Lower leg skin (tissue), 4 donors: ENCODE measurements at places on chromosomes 1 and 21.

- no peak for DNase-seq
These were observed 313.1 kb downstream of the TGFB2 start for GRCh38 chr1:218658269-218658668.

DNA sequence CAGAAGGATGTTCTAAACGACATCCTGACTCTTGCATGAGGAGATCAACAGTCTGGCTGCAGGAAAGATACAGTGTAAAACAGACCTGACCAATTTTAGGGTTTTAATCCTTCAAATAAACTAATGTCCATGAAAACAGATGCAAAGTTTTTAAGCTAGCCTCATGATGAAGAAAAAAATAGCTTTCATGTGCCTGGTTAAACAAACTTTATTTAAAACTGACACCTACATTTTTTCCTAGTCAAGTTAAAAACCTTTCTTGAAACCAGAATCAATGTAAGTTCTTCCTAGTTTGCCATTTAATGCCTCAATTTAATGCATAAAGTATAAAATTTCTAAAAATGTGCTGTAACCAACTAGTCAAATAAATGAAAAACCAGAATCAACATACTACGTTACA, 2.9 kb downstream of the WDR26 start:
- no peak for DNase-seq

- no peak for DNase-seq
These were observed 266.2 kb downstream of the FOXD2 start for GRCh38 chr1:47703981-47704596.

- peak; percentile 89 for DNase-seq
These were observed 860 bp downstream of the TMEM63A start for GRCh38 chr1:225881081-225881958.

DNA sequence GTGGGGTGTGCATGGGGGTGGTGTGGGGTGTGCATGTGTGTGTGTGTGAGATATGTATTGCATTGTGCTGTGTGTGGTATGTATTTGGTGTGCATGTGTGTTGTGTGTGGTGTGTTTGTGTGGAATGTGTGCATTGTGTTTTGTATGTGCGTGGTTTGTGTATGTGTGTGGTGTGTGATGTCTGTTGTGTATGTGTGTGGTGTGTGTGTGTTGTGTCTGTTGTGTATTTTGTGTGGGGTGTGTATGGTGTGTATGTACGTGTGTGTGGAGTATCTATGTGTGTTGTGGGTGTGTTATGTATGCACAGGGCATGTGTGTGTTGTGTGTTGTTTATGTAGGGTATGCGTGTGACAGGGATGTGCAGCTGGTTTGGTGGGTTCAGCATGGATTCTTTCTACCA, 67.8 kb upstream of the COG2 start:
- DNase-seq: no peak

DNA sequence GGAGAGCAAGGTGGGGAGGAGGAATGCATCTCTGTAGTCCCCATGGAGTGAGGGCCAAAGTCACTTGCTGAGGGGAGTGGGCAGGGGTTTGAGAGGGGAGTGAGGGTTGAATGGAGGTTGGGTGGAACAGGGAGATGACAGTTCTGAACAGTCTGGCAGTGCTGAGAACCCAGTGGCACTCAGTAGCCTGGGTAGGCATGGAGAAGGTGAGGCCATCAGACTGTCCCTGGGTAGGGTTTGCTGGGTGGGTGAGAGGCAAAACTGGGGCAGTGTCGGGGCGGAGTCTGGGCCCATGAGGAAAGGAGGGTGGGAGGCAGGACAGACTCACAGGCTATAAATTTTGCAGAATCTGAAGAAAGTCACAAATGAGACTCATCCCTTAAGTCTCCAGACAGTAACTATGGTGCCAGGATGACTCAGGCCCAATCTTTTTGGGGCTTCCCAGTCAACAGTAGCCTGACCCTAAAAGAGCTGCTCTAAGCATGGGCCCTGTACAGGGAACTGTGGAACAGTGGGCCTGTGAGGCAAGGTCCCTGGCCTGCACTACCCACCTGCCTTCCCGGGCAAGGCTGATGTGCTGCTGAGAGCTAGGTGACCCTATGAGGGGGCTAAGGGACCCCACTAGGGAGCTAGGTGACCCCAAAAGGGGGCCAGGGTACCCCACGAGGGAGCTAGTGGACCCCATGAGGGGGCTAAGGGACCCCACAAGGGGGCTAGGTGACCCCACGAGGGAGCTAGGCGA, 51.0 kb upstream of the DMRTB1 start:
- peak; percentile 31 for DNase-seq

DNA sequence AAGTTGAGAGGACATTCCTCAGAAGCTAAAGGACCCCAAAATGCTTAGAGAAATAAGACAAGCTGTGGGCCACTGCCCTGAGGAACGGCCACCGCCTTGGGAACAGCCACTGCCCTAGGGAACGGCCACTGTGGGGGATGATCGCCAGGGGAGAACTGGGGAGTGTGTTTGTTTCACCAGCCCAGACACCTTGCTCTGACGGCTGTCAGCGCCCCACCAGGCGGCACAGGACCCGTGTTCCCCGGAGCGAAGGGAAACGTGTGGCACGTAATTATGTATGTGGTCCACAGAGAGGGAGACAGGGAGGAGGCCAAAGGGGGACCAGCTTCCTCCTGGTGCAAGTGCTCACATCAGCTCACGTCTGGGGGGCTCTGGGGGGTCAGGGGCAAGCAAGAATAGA, 45.8 kb upstream of the RIPK4 start:
- no peak for DNase-seq

GRCh38 chr1:30675761-30676160, 47.6 kb downstream of the MATN1 start:
- no peak for DNase-seq

GRCh38 chr1:19945914-19946313, 22.5 kb upstream of the PLA2G2E start:
- DNase-seq: no peak

DNA sequence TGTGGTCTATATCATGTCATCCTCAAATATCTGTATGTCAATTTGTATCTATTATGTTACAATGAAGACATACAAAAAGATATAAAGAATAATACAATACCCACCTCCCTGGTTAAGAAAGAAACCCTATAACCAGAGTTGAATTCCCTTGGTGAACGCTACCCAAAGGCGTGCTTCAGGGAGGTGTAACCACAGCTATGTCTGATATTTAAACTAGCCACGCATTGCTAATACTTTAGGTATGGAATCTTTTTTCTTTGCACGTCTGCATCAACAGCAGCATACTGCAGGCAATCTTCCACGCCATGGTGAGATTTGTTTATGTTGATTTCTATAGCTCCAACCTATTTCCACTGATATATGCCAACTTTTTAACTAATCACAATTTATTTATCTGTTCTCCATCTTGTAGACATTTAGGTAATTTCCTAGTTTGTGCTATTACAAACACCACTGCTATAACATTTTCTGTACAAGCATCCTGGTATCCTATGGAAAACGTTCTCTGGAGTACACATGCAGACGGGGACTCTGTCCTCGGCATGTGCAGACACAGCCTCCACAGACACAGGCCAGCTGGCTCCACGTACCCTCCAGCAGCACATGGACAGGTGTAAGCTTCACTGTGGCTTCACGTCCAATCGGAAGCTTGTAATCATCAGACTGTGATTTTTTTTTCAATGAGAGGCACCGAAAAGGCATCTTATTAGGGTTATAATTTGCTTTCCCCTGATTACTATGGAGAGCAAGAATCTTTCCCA, 58.5 kb downstream of the HSF2BP start:
- no peak for DNase-seq

DNA sequence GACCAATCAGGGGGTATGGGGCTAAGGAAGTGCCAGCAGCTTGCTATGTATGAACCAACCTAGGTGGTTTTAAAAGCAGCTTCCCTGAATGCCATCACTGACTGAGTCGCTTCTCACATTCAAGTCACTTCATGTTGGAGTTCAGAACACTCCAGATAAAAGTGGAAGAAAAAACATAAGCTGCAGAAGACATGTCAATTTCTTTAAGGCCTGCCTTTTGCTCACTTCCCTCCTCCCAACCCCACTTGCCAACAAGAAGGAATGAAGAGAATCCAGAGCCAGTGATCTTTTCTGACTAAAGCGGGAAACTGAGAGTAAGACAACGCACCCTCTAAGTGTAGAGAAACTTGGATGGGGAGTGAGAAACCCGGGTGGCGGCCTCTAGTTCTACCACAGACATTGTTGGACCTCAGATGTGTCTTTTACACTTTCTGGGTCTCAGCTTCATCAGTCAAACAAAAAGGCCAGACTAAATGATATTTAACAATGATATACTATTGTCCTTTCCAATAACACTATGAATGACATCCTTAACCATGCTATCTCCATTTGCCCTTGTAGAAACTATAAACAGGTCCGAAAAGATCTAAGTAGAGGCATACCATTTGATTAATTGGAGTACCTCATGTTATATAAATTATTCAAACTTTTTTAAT, 54.1 kb downstream of the LUZP1 start:
- DNase-seq: no peak

DNA sequence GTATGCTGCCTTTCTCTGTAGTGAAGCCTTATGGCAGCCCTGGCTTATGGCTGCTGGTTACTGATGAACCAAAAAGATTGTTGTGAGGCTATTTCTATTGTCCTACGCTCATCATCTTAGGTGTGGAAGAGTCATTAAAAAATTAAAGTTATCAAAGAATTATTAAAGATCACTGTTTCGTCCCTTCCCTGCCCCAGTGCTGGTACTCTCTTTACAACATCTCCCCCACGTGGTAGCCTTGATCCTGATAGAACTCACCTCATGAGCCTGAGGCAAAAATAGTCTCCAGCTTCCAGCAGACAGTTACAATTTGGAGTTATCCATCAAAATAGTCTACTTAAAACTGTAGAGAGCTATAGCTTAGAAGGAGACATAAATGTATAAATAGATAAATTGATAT, 201.5 kb downstream of the S1PR1 start:
- no peak for DNase-seq

DNA sequence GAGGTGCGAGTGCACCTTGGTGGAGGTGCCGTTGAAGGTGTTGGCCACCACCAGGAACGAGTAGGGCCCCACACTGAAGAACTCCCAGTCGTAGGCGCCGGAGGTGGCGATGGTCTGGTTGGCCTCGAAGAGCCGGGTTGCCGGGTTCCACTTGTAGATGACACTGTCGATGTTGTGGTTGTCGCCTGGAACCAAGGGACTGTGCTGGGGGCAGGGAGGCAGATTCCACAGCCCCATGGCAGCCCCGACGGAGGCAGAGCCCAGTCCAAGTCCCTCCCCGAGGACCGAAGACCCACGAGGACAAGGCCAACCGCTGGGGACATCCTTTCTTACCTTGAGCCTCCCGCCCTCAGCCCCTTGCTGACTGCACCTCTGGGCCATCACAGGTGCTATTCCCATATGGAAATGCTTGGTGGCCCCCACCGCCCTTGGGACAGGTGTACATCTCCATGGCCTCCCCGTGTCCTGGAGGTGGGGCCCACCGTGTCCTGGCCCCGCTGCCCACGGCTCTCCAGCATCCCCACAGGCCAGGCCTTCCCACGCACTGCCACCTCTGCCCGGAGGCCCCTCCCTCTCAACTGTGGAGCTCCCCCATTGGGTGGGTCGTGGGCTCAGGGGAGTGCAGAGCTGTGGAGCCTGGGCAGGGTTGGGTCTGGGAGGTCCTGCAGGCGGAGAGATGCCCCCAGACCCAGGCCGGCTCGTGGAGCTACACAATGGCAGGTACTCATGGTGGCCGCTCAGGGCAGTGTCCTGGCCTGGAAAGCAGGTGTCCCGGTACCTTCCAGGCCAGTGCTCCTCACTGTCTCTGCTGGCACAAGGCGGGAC, 17.9 kb downstream of the KRTAP10-1 start:
- DNase-seq: peak; percentile 76

DNA sequence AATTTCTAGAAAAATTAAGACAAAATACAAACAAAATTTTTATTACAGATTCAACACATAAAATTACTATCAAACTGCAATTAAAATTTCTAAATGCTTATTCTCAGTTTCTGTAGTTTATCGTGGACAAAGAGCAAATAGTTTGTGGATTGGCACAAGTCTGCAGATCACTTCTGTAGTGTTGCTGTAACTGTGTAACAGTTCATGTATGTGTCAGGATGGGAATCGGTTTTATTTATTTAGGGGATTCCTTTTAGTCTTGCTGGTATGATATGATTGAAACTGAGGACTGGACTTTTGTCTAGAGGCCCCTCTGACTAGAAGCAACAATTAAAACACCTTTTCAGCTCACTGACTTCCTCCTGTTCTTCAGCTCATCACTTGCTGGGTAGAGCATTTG, 60.8 kb downstream of the LRIG2 start:
- no peak for DNase-seq

- no peak for DNase-seq
These were observed 322.7 kb upstream of the DUSP10 start for GRCh38 chr1:222064388-222065211.

DNA sequence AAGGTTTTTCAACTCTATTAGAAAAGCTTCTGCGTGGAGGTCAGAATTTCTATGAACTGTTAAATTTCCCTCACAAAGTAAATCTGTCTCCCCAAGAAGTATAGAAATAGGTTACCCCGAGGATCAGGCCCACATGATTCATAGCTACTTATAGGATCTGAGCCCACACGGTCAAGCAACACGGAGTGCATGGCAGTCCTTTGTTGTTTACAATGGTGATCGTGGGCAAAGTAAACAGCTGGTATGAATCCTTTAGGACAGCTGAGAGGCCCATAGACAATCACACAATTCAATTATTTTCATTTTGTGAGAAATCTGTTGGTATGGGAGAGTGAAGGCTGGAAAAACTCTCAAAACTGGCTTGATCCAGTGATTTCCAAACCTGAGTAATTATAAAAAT, 58.9 kb upstream of the RCOR3 start:
- no peak for DNase-seq

DNA sequence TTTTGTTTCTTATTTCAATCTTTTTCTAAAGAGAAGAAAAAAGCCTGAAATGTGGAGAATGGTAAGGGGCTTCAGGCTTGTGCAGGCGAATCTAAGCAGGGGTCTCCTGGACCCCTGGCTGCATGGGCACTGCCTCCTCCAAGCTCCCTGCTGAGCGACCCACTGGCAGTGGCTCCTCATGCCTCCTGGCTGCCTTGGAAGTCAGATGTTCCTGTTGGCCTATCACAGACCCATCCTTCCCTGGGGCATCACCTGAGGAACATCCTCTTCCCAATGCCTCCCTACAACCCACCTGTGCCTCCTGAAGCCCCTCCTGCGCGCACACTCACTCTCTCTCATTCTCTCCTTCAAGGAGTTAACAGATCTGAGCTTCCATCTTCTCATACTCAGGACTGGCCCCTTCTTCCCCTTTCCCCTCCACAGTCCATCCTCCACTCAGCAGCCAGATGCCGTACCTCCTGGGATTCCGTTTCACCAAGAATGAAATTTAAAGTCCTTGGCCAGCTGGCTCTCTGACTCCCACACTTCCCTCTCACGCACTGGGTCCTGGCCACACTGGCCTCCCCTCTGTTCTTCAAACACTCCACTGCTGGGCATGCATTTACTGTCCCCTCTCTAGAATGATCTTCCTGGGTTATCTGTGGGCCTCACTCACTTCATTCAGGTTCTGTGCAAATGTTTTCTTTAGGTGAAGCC, 41.7 kb downstream of the AZIN2 start:
- no peak for DNase-seq

- DNase-seq: no peak
These were observed 10.4 kb downstream of the DNAJC6 start for GRCh38 chr1:65319754-65320153.

DNA sequence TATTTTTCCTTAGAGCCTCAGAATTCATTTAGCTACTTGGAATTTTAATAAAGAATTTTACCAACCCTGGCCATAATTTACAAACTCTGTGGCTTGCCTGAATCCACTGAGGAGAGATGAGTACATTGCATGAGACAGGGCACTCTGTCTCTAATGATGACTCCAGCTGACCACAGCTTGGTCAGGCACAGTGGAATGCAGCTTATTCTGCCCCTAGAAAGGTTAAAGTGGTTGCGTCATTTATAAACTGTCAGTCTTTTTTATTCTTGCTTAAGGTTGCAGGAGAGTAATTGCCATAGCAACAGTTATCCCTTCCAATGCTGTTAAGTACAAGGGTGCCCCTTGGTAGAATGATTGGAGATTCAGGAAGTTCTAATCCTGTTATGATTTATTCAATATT, 28.3 kb downstream of the PDE4B start:
- DNase-seq: no peak
